Liver (tissue), 10 donors: ENCODE measurements at places on chromosomes 3 and 15.

GRCh38 chr3:196936288-196936687 is 6.0 kb downstream of the NCBP2 start:
- DNase-seq = no peak

GRCh38 chr15:74783072-74783807 is 1.4 kb downstream of the CSK start:
- no peak for DNase-seq

DNA sequence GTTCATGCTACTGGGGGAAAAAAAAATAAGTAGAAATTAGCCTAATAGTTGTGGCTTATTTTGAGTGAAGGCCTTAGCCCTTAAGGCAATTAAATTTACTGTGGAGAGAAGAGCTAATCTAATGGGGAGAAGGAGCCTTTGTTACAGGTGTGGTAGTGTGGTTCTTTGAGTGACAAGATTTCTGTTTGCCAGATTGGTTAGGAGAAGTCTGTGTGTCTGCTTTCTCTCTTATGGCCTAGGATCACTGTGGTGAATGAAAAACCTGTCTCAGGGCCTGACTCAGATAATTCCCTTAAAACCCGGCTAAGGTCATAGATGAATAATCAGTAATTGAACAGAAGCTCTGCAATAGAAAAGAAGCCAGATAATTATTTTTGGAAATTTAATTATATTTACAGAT is 27.0 kb downstream of the OPA1 start:
- DNase-seq = no peak

DNA sequence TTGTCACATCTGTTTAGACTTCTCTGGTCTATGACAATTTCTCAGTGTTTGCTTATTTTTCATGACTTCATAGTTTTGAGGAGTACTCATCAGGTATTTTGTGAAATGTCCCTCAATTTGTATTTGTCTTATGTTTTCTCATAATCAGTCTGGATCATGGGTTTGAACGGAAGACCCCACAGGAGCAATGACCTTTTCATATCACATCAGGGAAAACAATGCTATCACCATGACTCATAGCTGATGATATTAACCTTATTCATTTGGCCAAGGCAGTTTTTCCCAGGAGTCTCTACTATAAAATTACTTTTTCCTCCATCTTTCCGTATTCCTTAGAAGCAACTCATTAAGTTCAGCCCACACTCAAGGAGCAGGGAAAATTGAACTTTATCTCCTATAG is 32.7 kb downstream of the AADACL2 start:
- DNase-seq = no peak

DNA sequence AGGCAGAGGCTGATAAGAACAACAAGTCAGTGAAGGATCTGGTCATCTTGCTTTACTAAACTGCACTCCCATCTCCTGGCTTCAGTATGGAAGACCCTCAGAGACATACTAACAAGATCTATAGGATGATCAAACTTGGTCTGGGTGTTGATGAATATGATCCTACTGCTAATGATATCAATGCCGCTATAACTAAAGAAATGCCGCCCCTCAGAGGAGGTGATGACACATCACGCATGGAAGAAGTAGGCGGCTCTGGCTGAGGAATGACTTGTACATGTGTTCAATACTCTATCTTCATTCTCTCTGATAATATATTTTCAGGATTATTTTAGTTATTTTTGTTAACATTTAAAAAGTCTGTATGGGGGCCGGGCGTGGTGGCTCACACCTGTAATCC is 17.5 kb upstream of the EIF2B5 start:
- no peak for DNase-seq

GRCh38 chr3:58962816-58963215 is 87.0 kb downstream of the CFAP20DC start:
- no peak for DNase-seq
